Activated CD8-positive, alpha-beta T cell treated with anti-CD3 and anti-CD28 coated beads for 36 hours (primary cell): ENCODE measurements at places on chromosomes 16 and 17.
A peak's percentile ranks its signal among the peaks of the same experiment; 100 is the strongest.

- no peaks in the 10 kb centered on the region for H3K36me3 ChIP-seq
- no peaks in the 10 kb centered on the region for H3K4me1 ChIP-seq
- DNase-seq, result no peak
- no peak overlapping the region for H3K27ac ChIP-seq
- H3K4me3 ChIP-seq, result no peak overlapping the region
These were observed 337.0 kb downstream of the UTP18 start for GRCh38 chr17:51597345-51597744.

DNA sequence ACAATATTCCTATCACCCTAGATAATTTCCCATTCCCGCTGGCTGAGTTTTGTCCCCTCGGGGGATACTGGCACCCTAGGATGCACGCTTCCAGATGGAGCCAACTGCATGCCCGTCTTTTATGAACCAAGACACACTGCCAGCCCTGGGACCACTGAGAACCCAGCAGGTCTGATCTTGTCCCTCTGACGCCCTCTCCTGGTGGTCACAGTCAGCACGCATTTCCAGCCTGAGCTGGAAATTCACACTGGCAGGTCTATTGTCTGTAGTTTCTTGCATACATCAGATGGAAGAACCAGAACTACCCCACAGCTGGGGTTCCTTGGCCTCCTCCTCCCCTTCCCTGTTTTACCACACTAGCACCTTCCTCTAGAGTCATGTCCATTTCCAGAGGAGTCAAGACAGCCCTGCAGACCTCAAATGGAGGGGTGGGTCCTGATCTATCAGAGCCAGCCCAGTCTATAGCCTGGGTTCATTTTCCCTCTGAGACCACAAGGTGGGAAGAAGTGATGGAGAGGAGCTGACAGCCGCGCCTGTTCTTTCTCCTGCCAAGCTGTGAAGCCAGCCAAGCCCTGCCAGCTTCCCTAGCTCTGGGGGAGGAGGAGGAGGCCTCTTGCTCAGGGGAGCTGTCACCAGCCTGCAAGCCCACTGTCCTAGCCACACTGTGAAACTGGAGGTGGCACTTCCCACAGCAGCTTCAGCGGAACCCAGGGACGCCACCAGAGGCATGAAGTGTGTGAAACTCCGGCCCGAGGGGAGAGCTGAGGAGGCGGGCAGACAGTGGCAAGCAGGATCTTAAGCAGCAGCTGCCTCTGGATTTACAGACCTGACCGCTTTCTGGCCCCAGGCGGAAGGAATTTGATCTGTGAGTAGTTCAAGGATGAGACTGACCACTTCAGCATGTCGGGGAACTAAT lies 29.3 kb downstream of the MXRA7 start:
- DNase-seq, result peak; percentile 87
- H3K4me1 ChIP-seq, result peaks cover 5% of the 10 kb centered on the region
- H3K27me3 ChIP-seq, result no peaks in the 10 kb centered on the region
- no peak overlapping the region for H3K4me3 ChIP-seq
- no peaks in the 10 kb centered on the region for H3K36me3 ChIP-seq

DNA sequence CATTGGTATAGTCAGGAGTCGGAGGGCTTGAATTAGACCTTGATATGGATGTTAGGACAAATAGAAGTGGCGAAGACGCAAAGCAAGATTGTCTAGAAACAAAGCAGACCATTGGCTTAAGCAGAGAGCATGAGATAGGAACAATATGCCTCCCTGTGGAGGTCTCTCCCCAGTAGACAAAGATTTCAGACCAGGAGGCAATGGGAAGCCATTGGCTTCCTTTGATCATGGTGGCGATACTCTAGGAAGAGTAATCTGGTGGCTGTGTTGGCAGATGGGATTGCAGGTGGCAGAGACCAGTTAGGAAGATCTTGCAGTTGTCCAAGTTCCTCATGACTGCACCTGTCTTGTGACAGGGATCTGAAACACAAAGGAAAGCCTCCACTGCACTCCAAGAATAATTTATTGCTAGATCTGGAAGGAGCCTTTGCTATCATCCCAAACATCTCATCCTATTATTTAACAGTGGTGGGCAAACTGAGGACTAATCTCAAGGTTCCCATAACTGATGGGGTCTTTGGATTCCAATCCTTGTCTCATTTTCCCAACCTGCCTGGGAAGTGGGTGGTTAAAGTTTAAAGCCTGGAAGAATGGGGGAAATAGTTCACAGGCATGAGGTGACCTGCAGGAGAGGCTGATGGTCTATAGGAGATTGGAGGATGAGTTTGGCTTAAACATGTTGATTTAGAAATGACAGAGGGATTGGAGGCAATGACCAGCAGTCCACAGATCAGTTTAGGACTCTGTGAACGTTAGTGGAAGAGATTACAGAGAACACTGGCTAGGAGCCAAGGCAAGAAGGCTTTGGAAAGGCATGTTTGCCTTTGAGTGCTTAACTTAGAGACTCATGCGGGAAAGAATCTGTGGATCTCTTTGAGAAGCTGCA lies 37.0 kb downstream of the HLF start:
- DNase-seq, result no peak
- H3K4me3 ChIP-seq, result no peak overlapping the region
- H3K27ac ChIP-seq, result no peak overlapping the region
- H3K4me1 ChIP-seq, result no peaks in the 10 kb centered on the region
- H3K36me3 ChIP-seq, result no peaks in the 10 kb centered on the region

DNA sequence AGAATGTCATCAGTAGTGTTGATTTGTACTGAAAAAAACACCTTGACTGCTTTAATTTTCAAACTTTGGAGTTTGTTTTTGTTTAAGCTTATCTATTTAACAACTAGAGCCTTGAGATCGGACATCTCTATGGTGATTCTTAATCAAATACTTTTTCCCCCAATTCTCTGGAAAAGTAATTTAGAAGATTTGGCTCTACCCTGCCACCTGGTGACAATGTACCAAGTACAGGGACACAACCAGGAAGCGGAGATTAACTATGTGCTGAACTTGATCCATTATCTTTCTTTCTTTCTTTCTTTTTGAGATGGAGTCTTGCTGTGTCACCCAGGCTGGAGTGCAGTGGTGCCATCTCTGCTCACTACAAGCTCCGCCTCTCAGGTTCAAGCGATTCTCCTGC lies 30.8 kb downstream of the USP43 start:
- H3K27ac ChIP-seq, result no peak overlapping the region
- peaks cover 2% of the 10 kb centered on the region for H3K27me3 ChIP-seq
- peaks cover 5% of the 10 kb centered on the region for H3K36me3 ChIP-seq
- no peak for DNase-seq
- no peaks in the 10 kb centered on the region for H3K4me1 ChIP-seq

DNA sequence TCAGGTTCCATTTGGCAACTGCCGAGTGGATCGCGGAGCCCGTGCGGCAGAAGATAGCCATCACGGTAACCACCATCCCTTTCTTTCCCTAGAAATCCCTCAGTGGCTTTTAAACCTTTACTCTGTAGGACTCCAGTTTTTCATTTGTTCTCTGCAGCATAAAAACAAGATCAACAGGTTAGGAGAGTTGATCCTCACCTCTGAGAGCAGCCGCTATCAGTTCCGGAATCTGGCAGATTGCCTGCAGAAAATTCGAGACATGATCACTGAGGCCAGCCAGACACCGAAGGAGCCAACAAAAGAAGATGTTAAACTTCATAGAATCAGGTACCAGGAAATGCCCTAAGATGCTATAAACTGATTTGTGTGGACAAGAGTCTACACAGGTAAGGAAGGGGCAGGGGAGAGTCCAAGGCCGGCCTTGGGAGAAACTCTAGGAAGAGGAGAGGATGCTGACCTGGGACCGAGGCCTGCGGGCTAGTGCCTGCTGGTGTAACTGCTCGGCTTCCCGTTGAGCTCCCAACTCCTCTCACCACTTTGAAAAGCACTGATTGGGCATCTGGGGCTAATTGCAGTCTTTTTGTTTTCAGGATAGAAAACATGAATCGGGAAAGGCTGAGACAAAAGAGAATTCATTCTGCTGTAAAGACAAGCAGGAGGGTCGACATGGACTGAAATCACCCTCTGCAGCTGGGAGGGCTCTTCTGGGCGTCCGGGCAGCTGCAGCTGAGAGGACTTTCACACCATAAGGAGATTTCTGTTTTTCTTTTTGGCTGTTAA lies 8.1 kb downstream of the MRPL58 start:
- peaks cover 15% of the 10 kb centered on the region for H3K4me1 ChIP-seq
- H3K4me3 ChIP-seq, result no peak overlapping the region
- H3K27ac ChIP-seq, result no peak overlapping the region
- no peaks in the 10 kb centered on the region for H3K27me3 ChIP-seq

DNA sequence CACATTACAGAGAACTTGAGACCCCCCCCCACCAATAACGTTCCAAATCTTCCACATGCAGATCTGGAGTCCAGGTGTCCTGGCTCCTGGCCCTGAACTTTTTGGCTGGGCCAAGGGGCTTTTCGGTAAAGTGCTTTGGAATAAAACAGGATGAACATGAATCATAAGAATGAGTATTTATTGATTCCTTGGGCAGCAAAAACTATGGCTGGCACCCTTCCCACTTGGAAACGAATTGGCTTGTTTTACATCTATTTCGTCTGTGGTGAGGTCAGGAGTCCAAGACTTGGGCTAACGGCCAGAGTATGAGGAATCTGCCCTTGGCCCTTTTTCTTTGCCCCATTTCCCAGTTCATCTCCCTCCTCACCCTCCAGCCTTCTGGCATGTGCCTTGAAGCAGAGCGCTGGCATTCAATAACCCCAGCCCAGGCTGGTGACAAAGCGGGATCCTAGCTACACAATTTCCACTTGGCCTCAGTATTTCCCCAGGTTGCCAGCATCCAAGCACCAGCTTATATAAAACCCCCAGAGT lies 4.1 kb upstream of the UBTF start:
- DNase-seq, result no peak
- H3K27ac ChIP-seq, result no peak overlapping the region
- peaks cover 4% of the 10 kb centered on the region for H3K36me3 ChIP-seq
- H3K27me3 ChIP-seq, result no peaks in the 10 kb centered on the region

- H3K4me1 ChIP-seq, result peaks cover 2% of the 10 kb centered on the region
- no peak for DNase-seq
- H3K27ac ChIP-seq, result peak overlapping the region; percentile 8
- no peak overlapping the region for H3K4me3 ChIP-seq
These were observed 17.0 kb upstream of the PIK3R6 start for GRCh38 chr17:8884336-8884990.

GRCh38 chr17:40069751-40070708 lies 7.3 kb downstream of the THRA start:
- peak; percentile 72 for DNase-seq
- peak overlapping the region; percentile 78 for H3K4me3 ChIP-seq
- H3K4me1 ChIP-seq, result peaks cover 71% of the 10 kb centered on the region
- no peaks in the 10 kb centered on the region for H3K27me3 ChIP-seq

DNA sequence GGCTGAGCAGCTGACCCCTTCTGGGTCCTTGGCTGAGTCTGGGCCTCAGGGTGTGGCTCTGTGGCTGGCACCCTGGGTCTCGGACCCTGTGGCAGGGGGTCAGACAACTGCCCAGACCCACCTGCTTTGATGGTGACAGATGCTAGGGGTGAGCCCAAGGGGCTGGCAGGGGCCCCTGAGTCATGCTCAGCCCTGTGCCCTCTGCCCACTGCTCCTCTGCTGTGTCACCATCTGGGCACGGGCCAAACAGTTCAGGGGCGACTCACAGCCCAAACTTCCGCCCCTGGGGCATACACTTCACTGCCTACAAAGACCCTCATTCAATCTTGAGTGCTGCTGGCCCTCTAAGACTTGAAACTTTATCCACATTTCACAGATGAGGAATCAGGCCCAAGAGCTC lies 5.7 kb downstream of the ADGRG1 start:
- no peak overlapping the region for H3K27ac ChIP-seq
- H3K36me3 ChIP-seq, result no peaks in the 10 kb centered on the region
- H3K4me1 ChIP-seq, result peaks cover 2% of the 10 kb centered on the region
- H3K4me3 ChIP-seq, result no peak overlapping the region
- no peak for DNase-seq
- H3K27me3 ChIP-seq, result peaks cover 3% of the 10 kb centered on the region

- no peak overlapping the region for H3K4me3 ChIP-seq
- H3K4me1 ChIP-seq, result no peaks in the 10 kb centered on the region
- H3K36me3 ChIP-seq, result no peaks in the 10 kb centered on the region
- H3K27me3 ChIP-seq, result peaks cover 4% of the 10 kb centered on the region
- no peak overlapping the region for H3K27ac ChIP-seq
These were observed 86.1 kb downstream of the UTP18 start for GRCh38 chr17:51346218-51346982.

DNA sequence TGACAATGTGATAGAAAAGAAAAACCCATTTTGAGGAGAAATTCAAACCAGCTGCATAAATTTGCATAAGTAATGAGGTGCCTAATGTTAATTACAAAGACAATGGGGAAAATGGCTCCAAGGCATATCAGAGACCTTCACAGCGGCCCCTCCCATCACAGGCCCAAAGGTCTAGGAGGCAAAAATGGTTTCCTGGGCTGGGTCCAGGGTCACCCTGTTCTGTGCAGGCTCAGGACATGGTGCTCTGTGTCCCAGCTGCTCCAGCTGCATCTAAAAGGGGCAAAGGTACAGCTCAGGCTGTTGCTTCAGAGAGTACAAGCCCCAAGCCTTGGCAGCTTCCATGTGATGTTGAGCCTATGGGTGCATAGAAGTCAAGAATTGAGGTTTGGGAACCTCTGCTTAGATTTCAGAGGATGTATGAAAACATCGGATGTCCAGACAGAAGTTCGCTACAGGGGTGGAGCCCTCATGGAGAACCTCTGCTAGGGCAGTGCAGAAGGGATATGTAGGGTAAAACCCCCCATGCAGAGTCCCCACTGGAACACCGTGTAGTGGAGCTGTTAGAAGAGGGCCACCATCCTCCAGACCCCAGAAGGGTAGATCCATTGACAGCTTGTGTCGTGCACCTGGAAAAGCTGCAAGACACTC lies 40.6 kb downstream of the IKZF3 start:
- H3K4me3 ChIP-seq, result no peak overlapping the region
- H3K27ac ChIP-seq, result no peak overlapping the region
- H3K4me1 ChIP-seq, result peaks cover 54% of the 10 kb centered on the region
- DNase-seq, result peak; percentile 60

DNA sequence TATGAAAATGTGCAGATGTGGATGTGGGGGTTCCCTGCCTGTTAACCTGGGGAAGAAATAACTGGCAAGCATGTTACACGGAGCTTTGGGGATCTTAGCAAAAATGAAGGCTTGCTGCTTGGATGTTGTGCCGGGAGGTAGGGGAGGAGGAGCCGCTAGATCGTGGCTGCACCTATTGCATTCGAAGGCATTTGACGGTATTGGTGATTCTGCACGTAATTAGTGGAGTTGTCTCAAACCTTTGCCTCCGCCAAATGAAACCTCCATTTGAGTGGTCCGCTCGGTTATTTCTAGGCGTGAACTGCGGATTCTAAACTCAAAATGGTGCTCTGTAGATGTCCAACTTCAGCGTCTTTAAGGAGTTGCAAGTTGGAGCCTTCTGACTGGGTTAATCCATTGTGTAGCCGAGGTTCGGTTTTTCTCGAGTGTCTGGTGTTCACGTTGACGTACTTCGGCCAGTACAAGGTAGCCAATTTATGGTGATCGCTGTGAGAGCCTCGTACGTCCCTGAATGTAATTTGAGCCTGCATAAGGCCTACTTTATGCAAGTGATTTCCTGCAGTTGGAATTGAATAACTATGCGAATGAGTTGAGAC lies 1.5 kb downstream of the TNRC6C start:
- peak overlapping the region; percentile 84 for H3K4me3 ChIP-seq
- DNase-seq, result peak; percentile 67
- H3K27ac ChIP-seq, result peak overlapping the region; percentile 83
- peaks cover 4% of the 10 kb centered on the region for H3K36me3 ChIP-seq
